ENCODE measurements at places on chromosomes 1 and 21. TPM values are rescaled to one million over a fixed set of nuclear protein-coding genes. Genes with fewer than 3 reads are reported as not detected.

DNA sequence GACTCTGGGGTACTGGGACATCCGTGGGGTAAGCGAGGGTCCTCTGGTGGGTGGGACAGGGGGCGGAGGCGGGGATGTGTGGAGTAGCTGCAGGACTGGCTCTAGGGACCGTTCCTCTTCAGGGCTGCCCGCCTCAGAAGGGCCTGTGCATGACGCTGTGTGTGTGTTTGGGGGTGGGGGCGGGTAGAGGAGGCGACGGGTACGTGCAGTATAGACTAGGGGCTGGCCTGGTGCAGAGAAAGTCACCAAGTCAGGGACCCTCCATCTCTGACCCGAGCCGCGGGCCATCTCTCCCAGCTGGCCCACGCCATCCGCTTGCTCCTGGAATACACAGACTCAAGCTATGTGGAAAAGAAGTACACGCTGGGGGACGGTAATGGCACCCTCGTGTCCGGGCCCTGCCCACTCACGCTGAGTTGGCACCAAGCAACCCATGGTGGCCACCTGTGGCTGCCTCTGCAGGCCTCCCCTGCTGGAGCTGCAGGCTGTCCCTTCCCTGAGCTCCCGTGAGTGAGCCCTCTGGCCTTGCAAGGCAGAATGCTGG, 342 bp downstream of the GSTM5 start:
- H3K27ac ChIP-seq, result no peak overlapping the region
- DNase-seq, result no peak
- peaks cover 2% of the 10 kb centered on the region for H3K4me1 ChIP-seq
- peaks cover 4% of the 10 kb centered on the region for H3K36me3 ChIP-seq
- peaks cover 13% of the 10 kb centered on the region for H3K27me3 ChIP-seq
- no peak overlapping the region for H3K4me3 ChIP-seq

- no peaks in the 10 kb centered on the region for H3K4me1 ChIP-seq
- no peaks in the 10 kb centered on the region for H3K36me3 ChIP-seq
- no peak for DNase-seq
- H3K27me3 ChIP-seq, result no peaks in the 10 kb centered on the region
Measured at GRCh38 chr1:238340989-238341388, 450.3 kb upstream of the ZP4 start.

GRCh38 chr1:80349218-80349617, 1342.7 kb upstream of the ADGRL4 start:
- no peaks in the 10 kb centered on the region for H3K4me1 ChIP-seq
- H3K27ac ChIP-seq, result no peak overlapping the region
- H3K36me3 ChIP-seq, result no peaks in the 10 kb centered on the region
- H3K4me3 ChIP-seq, result no peak overlapping the region

CAMK2N1 gene
- 0.29 TPM for total RNA-seq

GRCh38 chr1:227437495-227438008, 119.3 kb upstream of the CDC42BPA start:
- no peak overlapping the region for H3K27ac ChIP-seq
- no peak for DNase-seq
- no peaks in the 10 kb centered on the region for H3K36me3 ChIP-seq

- H3K4me3 ChIP-seq, result no peak overlapping the region
- no peak overlapping the region for H3K27ac ChIP-seq
- H3K4me1 ChIP-seq, result peaks cover 17% of the 10 kb centered on the region
- H3K27me3 ChIP-seq, result no peaks in the 10 kb centered on the region
- no peaks in the 10 kb centered on the region for H3K36me3 ChIP-seq
Measured at GRCh38 chr1:90339811-90340210, 344.9 kb downstream of the ZNF326 start.

DNA sequence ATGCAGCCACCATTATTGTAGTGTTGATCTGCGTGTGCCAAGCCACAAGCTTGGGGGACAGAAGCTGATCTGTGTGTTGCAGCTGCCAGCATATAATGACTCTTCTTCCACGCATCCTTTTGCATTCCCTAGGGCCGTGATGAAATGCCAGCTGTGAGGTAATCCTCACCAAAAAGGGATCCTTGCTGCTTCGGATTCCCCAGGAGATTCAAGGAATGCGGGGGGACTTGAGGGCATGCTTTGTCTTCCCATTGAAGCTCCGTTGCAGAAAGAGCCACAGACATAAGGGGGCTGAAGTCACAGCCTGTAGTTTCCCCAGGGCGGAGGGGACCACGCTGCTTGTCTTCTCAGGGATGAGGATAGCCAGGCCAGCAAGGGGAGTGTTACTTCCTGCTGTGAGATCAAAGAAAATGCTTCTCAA, 281.6 kb upstream of the FMN2 start:
- H3K4me1 ChIP-seq, result peaks cover 23% of the 10 kb centered on the region
- H3K27me3 ChIP-seq, result no peaks in the 10 kb centered on the region

DNA sequence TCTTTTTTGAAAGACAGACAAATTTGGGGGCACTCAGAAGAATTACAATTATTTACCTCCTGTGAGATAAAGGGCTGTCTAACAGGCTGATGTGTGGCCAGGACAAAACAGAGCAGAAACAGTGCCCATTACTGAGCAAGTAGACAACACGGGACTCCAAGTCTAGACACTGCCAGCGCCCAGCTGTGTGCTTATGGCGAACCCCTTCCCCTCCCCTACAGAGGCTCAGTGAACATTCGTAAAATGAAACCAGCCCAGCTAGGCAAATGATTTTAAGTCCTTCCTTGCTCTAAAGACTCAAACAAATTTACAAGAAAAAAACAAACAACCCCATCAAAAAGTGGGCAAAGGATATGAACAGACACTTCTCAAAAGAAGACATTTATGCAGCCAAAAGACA, 91.1 kb downstream of the RUNX1 start:
- H3K27me3 ChIP-seq, result peaks cover 11% of the 10 kb centered on the region
- peaks cover 3% of the 10 kb centered on the region for H3K36me3 ChIP-seq
- peaks cover 16% of the 10 kb centered on the region for H3K4me1 ChIP-seq
- no peak overlapping the region for H3K27ac ChIP-seq
- no peak for DNase-seq

DNA sequence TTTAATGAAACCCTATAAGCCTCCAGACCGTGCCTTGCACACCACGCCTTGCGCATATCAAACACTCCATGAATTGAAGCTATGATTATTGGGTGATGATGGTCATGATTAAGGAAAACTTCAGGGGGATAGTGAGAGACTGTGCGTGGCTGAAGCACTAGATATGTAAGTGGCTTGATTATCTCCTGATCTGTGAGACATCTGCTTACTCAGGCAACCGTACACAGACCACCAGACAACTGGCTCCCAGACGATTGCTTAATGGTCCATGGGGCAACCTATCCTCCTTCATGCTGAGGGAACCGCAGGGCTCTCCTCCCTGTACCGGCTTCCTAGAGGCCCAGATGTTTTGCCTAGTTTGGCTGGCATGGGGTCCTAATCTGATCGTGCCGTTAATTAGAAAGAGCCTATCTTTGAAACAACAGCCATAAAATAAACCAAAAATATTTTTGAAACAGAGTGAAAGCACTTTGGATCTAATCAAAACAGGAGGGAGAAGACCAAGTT, 51.6 kb downstream of the IRF2BP2 start:
- no peak overlapping the region for H3K27ac ChIP-seq
- DNase-seq, result no peak
- H3K36me3 ChIP-seq, result no peaks in the 10 kb centered on the region

DOP1B gene
- 30.9 TPM for total RNA-seq

DNA sequence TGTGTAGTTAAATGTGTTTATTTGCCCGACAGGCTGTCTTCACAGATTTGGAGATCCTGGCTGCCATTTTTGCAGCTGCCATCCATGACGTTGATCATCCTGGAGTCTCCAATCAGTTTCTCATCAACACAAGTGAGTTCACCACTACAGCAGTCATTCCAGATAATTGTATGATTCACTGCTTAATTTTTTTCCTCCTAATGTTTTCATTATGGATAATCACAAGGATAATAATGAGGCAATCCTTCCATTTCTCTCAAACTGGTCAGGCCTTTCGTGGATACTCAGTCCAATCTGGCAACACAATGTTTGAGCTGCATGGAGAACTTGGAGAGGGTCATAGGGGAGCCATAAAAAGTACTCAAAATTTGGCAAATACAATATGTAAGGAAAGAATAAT, 168.3 kb upstream of the SGIP1 start:
- peaks cover 84% of the 10 kb centered on the region for H3K36me3 ChIP-seq
- no peak overlapping the region for H3K4me3 ChIP-seq
- DNase-seq, result no peak
- H3K27ac ChIP-seq, result no peak overlapping the region
- peaks cover 49% of the 10 kb centered on the region for H3K4me1 ChIP-seq

GRCh38 chr1:81157686-81158085, 643.0 kb upstream of the ADGRL2 start:
- H3K27me3 ChIP-seq, result no peaks in the 10 kb centered on the region
- no peaks in the 10 kb centered on the region for H3K4me1 ChIP-seq
- no peaks in the 10 kb centered on the region for H3K36me3 ChIP-seq

BMP8B gene
- 0.26 TPM for total RNA-seq

Measured in activated CD8-positive, alpha-beta T cell treated with anti-CD3 and anti-CD28 coated beads, Interleukin-2, amount 10 ng/mL, durations not matched to agents 7 days and 5 days (primary cell).